ENCODE measurements at places on chromosomes 11 and 22.
A peak's percentile ranks its signal among the peaks of the same experiment; 100 is the strongest.

DNA sequence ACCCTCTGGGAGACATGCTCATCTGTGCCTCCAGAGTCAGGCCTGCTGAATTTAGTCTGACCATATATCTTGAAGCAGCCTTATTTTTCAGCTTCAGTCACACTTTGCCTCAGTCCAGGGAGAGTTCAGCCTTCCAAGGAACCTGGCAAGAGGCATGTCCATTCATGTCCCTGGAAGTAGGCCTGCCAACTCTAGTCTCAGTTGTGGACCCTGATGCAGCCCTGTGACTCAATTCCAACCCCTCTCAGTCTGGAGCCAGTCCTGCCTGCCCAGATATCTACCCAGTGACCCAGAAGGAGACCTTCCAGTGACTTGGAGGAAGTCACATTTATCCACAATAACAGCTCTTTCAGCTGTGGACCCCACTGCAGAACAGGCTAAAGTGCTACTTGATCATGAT lies 566.6 kb downstream of the TMEM135 start:
- DNase-seq: no peak

DNA sequence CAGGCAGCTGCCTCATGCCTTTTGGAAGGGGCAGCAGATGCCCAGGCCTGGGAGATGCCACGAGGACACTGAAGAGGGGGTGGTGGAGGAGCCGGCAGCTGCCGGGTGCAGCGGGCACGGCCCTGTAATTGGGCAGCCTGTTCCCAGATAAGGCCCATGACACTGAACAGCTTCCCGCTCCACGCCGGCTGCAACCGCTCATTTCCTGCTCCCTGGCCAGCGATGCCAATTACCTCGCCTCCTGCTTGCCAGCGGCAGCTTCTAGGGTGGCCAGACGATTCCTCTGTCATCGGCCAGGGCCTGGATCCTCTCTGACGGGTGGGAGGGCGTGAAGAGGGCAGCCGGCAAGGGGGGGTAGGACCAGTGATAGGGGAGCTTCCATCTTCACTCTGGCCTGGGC lies 22.8 kb downstream of the FLRT1 start:
- DNase-seq: no peak

- DNase-seq: peak; percentile 63
These were observed at the start of gene TRIM5 for GRCh38 chr11:5684646-5685362. TRIM5 (minus strand) TSS chr11:5685074; CDS start chr11:5680177, 4,897 bp downstream.

- DNase-seq: no peak
These were observed 17.8 kb downstream of the CHORDC1 start for GRCh38 chr11:90204832-90205646.

DNA sequence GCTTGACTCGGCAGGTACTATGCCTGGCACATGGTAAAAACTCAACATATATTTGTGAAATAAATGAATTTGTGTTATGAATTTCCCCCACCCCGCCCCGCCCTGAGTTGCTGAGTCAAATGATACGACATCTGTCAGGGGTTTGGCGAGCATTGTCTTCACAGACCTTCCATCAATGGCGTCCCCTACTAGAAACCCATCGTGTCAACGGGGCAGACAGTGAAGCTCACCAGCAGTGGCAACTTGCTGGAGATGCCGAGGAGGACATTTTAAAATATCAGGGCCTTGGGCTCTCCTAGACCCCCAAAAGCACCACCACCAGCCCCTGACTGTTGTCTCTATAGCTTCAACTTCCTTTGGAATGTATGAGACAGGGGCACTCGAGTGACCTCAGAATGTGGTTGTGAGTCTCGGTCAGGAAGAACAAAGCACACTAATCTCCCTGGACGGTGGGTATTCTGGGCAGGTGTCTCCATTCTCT lies 761 bp upstream of the NXF1 start:
- peak; percentile 11 for DNase-seq

DNA sequence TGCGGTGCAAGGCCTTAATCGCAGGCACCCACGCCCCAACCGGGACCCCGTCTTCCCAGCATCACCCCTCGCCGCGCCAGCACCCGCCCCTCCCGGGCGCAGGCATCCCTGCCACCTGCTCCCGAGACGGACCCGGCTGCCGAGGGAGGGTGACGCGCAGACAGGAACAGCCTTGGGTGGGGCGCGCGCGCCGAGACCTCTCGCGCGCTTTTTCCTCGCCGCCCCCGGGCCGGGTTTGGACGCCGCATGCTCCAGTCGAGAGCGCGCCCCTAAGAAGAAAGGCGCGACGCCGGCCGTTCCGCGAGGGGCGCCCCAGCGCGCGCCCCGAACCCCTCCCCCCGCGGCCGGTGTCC lies 504 bp downstream of the CFL1 start:
- DNase-seq: peak; percentile 65

DNA sequence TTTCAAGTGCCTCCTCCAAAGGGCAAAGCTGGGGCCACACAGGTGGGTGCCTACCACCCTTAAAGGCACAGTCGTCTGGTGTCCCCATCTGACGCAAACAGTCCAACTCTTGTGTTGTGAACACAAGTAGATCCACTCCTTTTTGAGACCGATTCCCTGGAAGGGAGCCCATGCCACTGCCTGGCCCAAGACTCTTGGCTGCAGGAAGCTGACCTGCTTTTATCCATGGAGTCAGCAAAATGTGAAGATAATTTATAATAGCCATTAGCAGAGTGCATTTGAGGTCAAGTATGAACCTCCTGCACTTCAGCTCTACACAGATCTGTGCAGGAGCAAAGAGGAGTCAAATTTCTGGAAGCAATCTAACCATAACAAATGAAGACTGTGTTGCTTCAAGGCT lies 68.5 kb downstream of the ADM start:
- DNase-seq: no peak

DNA sequence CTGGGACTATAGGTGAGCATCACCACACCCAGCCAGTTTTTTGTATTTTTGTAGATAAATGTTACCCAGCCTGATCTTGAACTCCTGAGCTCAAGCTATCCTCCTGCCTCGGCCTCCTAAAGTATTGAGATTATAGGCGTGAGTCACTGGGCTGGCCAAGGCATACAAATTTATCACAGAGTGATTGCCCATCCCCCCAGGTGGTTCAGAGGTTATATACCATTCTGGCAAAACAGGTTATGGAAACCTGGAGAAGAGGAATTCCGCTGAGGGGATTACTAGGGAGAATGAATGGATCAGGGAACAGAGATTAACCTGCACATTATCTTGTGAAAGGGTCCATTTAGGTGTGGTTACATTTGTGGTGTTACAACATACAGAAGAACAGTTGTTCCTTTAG lies 8.1 kb downstream of the ATG13 start:
- DNase-seq: no peak

GRCh38 chr11:81839976-81840375 lies 893.7 kb downstream of the FAM181B start:
- DNase-seq: no peak

DNA sequence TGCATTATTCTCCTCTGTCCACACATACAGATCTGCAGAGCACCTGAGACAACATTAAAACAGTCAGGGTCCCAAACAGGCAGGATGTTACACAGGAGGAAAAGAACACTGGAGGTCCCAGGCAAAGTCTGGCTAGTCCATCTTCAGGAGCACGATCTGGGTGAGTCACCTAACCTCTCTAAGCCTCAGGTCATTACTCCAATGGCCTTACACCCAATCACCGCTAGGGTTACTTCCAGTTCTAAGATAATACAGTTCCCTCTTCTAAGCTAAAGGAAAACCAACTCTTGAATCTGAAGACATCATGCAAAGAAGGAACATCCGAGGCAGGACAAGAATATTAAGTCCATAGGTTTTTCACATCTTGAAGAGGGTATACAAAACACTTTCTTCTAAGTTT lies 24.5 kb downstream of the ASCC2 start:
- DNase-seq: no peak

DNA sequence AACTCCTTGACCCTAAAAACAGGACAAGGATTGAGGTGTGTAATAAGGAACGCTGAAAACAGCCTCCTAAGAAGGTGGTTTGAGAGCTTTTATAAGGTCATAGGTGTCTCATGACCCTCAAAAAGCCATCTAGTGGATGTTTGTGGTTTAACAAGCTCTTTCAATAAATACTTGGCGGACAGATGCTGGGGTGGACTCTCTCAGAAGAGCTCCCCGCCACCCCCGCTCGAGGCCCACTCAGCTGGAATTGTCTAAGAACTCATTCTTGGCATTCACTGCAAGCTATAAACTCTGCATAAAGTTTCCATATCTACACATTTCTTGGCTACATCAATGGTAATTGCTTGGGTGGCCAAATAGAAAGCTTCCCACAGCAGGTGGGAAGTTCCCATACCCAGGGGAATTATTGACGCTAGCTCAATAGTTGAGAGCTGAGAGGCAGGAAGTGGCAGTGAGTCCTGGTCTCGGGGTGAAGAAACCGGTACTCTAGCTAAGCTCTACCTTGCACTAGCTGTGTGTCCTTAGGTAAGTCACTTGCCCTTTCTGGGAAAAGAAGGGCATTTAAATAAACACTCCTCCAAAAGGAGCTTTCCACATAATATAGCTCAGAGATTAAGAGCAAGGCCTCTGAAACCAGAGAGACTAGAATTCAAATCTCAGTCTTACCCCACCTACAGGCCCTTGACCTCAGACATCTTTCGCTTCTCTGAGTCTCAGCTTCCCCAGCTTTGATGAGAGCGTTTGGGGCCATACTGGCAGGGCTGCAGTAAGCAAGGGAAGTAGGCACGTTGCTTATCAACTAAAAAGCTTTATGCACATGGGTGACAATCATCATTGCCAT lies 6.4 kb downstream of the MS4A15 start:
- no peak for DNase-seq

Measured in effector memory CD8-positive, alpha-beta T cell (primary cell).